BJ (cell line): ENCODE measurements at places on chromosomes 16 and 17.

GRCh38 chr17:46063241-46063640, 64.2 kb downstream of the STH start:
- DNase-seq: peak; percentile 50

- DNase-seq: no peak
Observed at GRCh38 chr16:71623597-71623996, 2.4 kb upstream of the MARVELD3 start.

GRCh38 chr16:9165681-9166080, 74.2 kb downstream of the HAPSTR1 start:
- no peak for DNase-seq

DNA sequence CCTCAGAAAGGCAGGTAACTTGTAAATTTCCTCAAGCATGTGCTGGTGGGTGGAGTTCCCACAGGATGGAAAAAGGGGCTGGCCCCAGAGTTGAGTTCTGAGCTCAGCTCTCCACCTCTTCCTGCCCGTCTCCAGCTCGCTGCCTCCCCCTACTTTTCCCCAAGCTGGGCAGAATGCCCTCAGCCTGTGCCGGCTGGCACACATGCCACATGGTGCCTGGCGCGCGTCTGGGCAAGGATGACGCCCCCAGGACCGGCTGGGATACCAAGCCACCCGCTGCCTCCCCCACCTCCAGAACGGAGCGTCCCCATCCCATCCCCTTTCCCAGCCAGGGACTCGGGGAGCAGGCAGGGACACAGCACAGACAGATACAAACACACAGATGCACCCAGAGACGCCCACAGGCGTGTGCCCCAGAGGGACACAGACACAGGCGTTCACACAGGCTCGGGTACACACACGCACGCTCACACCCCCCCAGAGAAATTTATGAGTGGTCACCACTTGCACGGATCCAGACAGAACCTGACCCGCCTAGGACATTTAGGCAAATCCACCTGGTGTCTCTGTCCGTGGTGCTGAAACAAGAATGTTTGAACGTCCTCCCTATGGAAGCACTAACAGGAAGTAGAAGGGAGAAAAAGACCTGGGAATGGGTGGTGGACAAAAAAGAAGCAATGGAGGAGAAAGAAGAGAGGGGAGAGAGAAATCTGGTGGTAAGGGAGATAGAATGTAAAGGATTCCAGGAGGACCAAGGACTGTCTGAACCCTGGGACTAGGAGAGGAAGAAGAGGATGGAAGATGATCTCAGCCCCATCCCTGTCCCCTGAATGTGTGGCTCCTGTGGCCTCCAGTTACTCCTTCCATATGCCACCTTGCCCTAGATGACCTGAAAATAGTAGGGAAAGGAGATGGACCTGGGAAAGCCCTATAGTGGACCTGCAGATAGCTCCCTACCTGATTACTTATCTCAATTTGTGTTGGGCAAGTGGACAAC, 15.5 kb downstream of the NEUROD2 start:
- no peak for DNase-seq

- DNase-seq: no peak
Observed at GRCh38 chr16:27241658-27242057, 26.9 kb downstream of the NSMCE1 start.

DNA sequence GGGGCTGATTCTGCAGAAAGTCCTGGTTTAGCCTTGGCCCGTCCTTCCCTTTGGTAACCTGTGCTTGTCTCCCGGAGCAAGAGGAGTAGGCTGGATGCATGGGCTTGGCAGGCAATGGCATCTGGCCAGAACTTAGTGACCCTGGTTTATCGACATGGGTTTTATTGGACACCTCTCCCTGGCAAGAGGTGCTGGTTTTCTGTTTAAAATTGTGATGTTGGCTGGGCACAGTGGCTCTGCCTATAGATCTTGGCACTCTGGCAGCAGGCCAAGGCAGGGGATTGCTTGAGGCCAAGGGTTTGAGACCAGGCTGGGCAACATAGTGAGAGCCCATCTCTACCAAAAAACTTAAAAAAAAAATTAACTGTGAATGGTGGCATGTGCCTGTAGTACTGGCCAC, 31.2 kb downstream of the SLC12A3 start:
- DNase-seq: no peak

GRCh38 chr17:16129441-16130205, 85.7 kb downstream of the NCOR1 start:
- no peak for DNase-seq
